PC-9 (cell line): ENCODE measurements at places on chromosomes 16 and 17. TPM values are rescaled to one million over a fixed set of nuclear protein-coding genes. Genes with fewer than 3 reads are reported as not detected.

The SCNN1B gene
- 0.57 and 0.60 TPM in 2 replicates for total RNA-seq

The MYH8 gene
- total RNA-seq, result not detected in 2 replicates

The SAMD14 gene
- total RNA-seq, result 0.17 and 0.73 TPM in 2 replicates

The TMC7 gene
- total RNA-seq, result 4.3 and 4.4 TPM in 2 replicates

The TVP23A gene
- not detected in 2 replicates for total RNA-seq

The SDR42E1 gene
- 10.5 and 11.6 TPM in 2 replicates for total RNA-seq

The KRTAP9-4 gene
- total RNA-seq, result not detected in 2 replicates

The SLC4A1 gene
- total RNA-seq, result not detected in 2 replicates

The P2RX5 gene
- total RNA-seq, result 15.0 and 18.3 TPM in 2 replicates

The VKORC1 gene
- total RNA-seq, result 46.0 and 59.9 TPM in 2 replicates

The ASB16 gene
- total RNA-seq, result not detected in 2 replicates

The CHD3 gene
- 197 and 219 TPM in 2 replicates for total RNA-seq
